ENCODE measurements at places on chromosomes 2 and 18.

DNA sequence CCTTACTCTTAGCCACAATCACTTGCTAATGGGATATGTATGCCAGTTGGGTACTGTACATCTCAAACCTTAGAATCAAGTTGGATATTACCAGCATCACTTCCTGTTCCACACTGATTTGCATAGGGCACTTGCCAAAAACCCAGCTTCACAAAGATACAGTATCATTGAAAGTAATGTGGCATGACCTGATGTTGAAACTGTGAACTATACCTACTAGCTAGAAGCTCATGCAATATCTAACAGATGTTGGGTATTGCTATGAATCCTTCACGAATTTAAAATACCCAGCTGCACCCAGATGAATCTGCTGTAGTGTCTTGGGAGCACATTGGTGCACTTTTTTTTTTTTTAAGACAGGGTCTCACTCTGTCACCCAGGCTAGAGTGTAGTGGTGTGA, 6.5 kb upstream of the STAMBP start:
- peaks cover 23% of the 10 kb centered on the region for H3K4me1 ChIP-seq
- no peaks in the 10 kb centered on the region for H3K36me3 ChIP-seq
- H3K4me3 ChIP-seq, result no peak overlapping the region
- H3K27me3 ChIP-seq, result no peaks in the 10 kb centered on the region

DNA sequence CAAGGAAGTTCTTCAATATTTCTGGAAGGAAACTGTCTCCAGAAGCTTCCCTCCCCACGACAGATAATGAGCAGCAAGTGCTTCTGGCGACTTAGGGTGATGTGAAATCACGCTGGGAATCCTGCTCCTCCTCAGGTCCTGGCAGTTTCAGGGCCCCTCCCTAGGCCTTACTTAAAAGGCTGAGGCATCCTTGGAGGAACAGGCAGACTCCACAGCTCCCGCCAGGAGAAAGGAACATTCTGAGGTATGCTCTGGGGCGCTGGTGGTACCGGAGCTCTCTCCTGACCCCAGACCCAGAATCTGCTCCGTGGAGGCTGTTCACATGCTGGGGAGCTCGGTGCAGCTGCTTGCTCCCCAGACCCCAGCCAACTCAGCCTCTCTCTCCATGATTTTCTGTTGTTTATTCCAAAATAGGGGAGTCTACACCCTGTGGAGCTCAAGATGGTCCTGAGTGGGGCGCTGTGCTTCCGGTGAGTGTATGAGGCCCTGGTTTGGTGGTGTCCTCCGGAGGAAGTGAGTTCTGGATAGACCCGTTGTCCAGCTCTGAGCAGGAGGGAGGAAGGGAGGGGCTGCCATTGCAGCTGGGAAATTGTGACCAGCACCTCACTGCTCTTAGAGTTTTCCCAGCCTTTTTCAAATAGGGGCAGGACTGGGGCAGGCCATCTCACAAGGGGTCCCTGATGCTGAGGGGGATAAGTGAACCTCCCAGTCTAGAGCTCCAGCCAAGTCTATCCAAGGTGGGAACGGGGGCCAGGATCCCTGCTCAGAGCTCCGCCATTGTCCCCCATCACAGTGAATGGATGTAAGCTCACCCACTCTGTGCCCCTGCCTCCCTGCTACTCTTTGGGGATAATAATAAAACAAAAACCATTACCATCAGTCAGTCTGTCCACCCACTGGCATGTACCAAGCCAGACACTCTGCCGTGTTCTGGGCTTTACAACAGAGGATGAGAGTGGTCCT, at the start of gene IL36RN:
TSS of gene IL36RN (plus strand) at position 201 of the 963 bp plus-strand sequence. CDS start at position 442, 241 bp downstream.
- no peak within 1 kb of the TSS for H3K4me3 ChIP-seq
- no peak for DNase-seq
- no peaks in the 10 kb centered on the region for H3K36me3 ChIP-seq
- H3K27me3 ChIP-seq, result peaks cover 41% of the 10 kb centered on the region
- H3K4me1 ChIP-seq, result no peaks in the 10 kb centered on the region

DNA sequence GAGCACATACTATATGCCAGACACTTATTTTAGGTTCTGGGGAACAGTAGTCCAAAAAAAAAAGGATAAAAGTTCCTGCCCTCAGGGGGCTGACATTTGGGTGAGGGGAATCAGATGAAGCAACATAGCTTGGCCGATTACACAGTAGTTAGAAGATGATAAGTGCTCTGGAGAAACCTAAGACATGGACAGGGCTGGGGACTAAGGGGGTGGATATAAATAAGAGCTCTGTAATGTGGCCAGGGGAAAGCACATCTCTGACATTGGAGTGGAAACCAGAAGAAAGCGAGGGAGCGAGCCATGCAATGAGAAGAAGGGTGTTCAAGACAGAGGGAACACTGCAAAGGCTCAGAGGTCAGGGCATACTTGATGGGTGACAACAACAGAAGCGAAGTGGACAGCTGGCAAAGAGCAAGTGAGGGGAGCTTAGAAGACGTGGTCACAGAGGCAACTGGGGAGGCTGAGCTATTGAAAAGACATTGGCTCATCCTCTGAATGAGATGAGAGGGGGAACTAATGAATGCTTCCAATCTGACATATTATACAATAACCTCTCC, 11.4 kb downstream of the TMEM182 start:
- H3K27me3 ChIP-seq, result no peaks in the 10 kb centered on the region
- peaks cover 22% of the 10 kb centered on the region for H3K36me3 ChIP-seq
- H3K27ac ChIP-seq, result no peak overlapping the region

- peaks cover 34% of the 10 kb centered on the region for H3K27me3 ChIP-seq
- H3K4me1 ChIP-seq, result no peaks in the 10 kb centered on the region
- H3K36me3 ChIP-seq, result no peaks in the 10 kb centered on the region
- H3K27ac ChIP-seq, result no peak overlapping the region
- no peak for DNase-seq
Measured at GRCh38 chr2:10935953-10936942, 24.5 kb downstream of the KCNF1 start.

DNA sequence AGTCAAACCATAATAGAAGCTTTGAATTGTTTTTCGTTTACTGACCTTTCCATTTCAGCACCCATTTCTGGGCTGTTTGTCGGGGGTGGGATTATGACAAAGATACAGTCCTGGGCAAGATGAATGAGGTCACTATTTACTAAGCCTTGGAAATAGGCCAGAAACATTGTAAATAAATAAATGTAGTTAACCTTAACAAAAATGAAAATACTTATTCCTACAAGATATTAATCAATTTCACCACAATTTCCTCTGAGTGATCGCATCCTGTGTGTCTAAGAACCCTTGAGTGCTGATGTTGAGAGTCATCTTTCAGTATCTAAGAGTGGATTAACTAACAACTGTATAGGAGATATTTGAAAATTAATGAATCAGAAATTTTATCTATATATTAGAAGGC, 14.0 kb downstream of the ITGA4 start:
- DNase-seq, result no peak
- H3K27me3 ChIP-seq, result no peaks in the 10 kb centered on the region
- H3K36me3 ChIP-seq, result peaks cover 47% of the 10 kb centered on the region
- H3K4me1 ChIP-seq, result peaks cover 62% of the 10 kb centered on the region

DNA sequence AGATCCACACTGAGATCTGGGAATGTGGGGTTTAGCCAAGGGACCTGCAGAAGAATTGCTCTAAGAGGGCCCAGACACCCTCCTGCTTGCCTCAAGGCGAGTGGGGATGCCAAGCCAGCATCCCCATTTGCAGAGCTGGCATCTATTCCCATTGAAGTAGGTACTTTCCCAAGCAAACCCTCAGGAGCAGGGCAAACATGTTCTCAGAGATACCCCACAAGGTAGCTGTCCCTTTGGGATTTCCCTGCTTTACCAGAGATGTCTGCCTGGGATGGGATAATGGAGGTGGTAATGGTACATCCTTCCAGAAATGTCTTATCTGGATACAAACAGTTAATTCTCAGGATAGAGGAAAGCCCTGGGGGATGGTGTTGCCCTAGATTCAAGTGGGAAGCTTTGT, 51.2 kb downstream of the GYPC start:
- H3K4me3 ChIP-seq, result no peak overlapping the region
- no peaks in the 10 kb centered on the region for H3K36me3 ChIP-seq
- H3K4me1 ChIP-seq, result no peaks in the 10 kb centered on the region
- H3K27me3 ChIP-seq, result no peaks in the 10 kb centered on the region
- H3K27ac ChIP-seq, result no peak overlapping the region

DNA sequence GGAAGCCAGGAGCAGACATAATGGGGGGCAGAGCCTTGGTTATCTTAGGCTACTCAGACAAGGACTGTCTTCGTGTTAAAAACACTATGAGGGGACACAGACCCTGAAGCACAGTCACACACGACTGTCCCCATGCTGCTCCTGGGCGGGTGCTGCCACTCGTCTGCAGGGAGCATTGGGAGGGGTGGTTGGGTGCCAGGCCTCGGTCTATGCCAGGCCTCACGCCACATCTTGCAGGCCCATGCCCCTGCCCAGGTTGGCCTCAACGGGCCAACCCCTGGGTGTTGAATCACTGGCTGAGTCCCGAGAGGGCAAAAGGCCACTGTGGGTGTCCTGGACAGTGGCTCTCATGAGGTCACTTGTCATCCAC, 97.9 kb downstream of the USP40 start:
- no peaks in the 10 kb centered on the region for H3K27me3 ChIP-seq
- H3K4me1 ChIP-seq, result peaks cover 5% of the 10 kb centered on the region
- no peak for DNase-seq
- H3K27ac ChIP-seq, result no peak overlapping the region
- no peak overlapping the region for H3K4me3 ChIP-seq

DNA sequence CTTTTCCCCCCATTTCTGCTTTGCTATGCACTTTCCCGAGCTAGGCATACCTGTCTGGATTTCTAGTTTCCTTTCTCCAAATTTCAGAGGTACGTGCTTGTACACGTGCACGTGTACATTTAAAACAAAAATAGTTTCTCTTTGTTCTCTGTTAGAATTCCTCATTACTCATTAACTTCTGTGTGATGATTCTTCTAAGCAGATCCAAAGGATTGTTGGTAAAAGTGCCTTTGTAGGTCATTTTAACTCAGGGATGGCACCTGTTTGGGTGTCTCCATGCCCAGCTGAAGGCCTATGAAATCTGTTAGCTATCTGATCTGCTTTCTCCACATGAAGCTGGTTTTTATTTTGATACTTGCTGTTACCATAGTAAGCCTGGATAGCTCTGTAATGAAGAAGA, 264.3 kb downstream of the LPIN1 start:
- no peak overlapping the region for H3K27ac ChIP-seq
- H3K4me1 ChIP-seq, result peaks cover 42% of the 10 kb centered on the region
- DNase-seq, result no peak
- no peak overlapping the region for H3K4me3 ChIP-seq
- H3K27me3 ChIP-seq, result peaks cover 4% of the 10 kb centered on the region

DNA sequence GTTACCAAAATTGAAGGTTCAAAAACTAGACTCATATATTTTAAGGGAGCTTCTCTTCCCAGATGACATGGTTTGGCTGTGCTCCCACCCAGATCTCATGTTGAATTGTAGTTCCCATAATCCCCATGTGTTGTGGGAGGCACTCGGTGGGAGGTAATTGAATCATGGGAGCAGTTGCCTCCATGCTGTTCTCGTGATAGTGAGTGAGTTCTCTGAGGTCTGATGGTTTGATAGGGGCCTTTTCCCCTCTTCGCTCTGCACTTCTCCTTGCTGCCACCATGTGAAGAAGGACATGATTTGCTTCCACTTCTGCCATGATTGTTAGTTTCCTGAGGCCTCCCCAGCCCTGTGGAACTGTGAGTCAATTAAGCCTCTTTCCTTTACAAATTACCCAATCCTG, 140.1 kb downstream of the MAIP1 start:
- peaks cover 5% of the 10 kb centered on the region for H3K27me3 ChIP-seq
- H3K36me3 ChIP-seq, result no peaks in the 10 kb centered on the region
- H3K27ac ChIP-seq, result no peak overlapping the region
- no peaks in the 10 kb centered on the region for H3K4me1 ChIP-seq

- DNase-seq, result no peak
- H3K36me3 ChIP-seq, result no peaks in the 10 kb centered on the region
- H3K27ac ChIP-seq, result no peak overlapping the region
- H3K27me3 ChIP-seq, result peaks cover 55% of the 10 kb centered on the region
Measured at GRCh38 chr2:203853271-203853670, 14.3 kb upstream of the CTLA4 start.

DNA sequence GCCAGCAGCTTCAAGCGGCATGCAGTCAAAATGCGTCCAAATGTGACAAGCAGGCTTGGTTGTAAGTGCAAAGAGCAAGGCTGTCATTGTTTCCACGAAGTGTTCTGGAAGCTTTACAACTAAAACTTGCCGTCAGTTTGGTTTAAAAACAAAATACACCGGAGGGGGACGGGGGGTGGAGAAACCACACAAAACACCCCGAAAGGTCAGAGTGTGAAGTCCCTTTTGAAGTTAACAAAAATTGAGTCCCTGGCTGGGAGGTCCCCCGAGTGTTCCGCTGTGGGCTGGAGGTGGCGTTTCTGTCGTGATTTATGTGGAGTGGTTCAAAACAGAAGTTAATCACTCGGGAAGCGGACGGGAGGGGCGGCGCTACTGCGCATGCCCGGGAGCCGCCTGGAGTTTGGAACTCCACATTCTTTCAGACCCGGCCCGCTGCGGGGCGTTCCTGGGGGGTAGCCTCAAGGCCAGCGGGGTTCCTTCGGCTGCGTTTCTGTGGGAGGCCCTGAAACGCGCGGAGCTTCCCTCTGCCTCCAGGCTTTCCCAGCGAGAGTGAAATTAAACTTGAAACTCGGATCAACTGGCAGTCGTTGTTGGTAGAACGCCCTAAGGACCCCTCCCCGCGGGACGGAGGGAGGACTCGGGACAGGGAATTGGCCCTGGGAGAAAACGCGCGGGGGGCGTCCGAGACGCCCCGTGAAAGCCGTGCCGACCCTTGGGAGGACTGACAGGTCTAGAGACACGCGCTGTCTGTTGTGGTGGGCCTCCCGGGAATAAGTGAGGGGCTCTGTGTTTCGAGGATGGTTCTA, 1.4 kb downstream of the TGIF1 start:
- peak; percentile 79 for DNase-seq
- peaks cover 2% of the 10 kb centered on the region for H3K36me3 ChIP-seq
- H3K27me3 ChIP-seq, result no peaks in the 10 kb centered on the region
- peaks cover 32% of the 10 kb centered on the region for H3K4me1 ChIP-seq

DNA sequence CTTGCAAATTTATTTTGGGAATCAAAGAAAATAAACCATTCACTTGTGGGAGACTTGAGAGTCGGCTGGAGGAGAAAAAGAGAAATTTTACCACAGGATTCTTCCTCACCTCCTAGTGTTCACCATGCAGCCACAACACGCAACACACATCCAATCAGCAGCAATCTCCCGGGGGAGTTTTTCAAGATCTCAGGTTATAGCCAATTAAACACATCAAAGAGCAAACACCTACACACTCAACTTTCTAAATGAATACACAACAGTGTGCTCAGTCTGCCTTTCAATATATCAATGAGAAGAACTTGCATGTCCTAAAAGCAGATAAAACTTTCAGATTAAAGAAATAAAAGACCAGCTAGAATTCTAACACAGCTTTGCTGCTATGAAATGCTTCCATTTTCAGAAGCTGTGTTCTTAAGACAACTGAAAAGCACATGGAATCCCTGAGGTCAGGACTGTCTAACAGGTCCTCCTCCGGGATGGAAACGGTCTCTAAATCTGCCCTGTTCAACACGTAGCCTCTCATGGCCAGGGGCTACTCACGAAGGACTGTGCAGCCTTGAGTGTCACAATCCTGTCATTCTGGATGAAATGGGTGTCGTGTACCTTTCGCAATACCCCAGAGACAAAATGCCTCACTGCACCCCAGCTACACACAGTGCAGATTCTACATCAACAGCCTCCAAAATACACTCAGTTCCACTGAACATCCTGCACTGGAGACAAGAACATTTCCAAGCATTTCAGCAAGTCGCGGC, 84.2 kb downstream of the ZNF516 start:
- H3K4me1 ChIP-seq, result peaks cover 49% of the 10 kb centered on the region
- no peak for DNase-seq
- H3K4me3 ChIP-seq, result no peak overlapping the region
- peak overlapping the region; percentile 33 for H3K27ac ChIP-seq

All from stimulated activated naive B cell treated with anti-CD40 and anti-IgM and Interleukin-4, amounts not matched to agents 10 μg/mL and 1 μg/mL and 100 μg/mL, for 72 hours (primary cell).